Bronchial epithelial cell (primary cell): ENCODE measurements at places on chromosomes 5 and 9. TPM values are rescaled to one million over a fixed set of nuclear protein-coding genes. Genes with fewer than 3 reads are reported as not detected.

The SHOC1 gene
- total RNA-seq: under 0.01 TPM in 2 replicates

The ARRDC1 gene
- total RNA-seq: 114 and 136 TPM in 2 replicates

The BTNL8 gene
- not detected in 2 replicates for total RNA-seq

The SCGB3A2 gene
- total RNA-seq: not detected in 2 replicates

The ANKRD55 gene
- not detected in 2 replicates for total RNA-seq

The PCDHB3 gene
- total RNA-seq: under 0.01 and 0.13 TPM in 2 replicates

The HSD17B3 gene
- 0.53 and 1.2 TPM in 2 replicates for total RNA-seq

The MAN2A1 gene
- total RNA-seq: 78.9 and 85.0 TPM in 2 replicates

The LMBRD2 gene
- 5.3 and 8.4 TPM in 2 replicates for total RNA-seq

The PCDHGA4 gene
- total RNA-seq: 0.26 and 0.53 TPM in 2 replicates

The GPR150 gene
- 0.26 TPM in 2 replicates for total RNA-seq

The KLHL3 gene
- total RNA-seq: 0.53 and 0.90 TPM in 2 replicates

The GRIA1 gene
- under 0.01 TPM in 1 of 2 replicates, not detected in the other for total RNA-seq

The GARIN3 gene
- total RNA-seq: not detected in 2 replicates

The ITGA1 gene
- 2.0 and 3.7 TPM in 2 replicates for total RNA-seq
